ENCODE measurements at places on chromosomes 3 and 15.
A peak's percentile ranks its signal among the peaks of the same experiment; 100 is the strongest.

DNA sequence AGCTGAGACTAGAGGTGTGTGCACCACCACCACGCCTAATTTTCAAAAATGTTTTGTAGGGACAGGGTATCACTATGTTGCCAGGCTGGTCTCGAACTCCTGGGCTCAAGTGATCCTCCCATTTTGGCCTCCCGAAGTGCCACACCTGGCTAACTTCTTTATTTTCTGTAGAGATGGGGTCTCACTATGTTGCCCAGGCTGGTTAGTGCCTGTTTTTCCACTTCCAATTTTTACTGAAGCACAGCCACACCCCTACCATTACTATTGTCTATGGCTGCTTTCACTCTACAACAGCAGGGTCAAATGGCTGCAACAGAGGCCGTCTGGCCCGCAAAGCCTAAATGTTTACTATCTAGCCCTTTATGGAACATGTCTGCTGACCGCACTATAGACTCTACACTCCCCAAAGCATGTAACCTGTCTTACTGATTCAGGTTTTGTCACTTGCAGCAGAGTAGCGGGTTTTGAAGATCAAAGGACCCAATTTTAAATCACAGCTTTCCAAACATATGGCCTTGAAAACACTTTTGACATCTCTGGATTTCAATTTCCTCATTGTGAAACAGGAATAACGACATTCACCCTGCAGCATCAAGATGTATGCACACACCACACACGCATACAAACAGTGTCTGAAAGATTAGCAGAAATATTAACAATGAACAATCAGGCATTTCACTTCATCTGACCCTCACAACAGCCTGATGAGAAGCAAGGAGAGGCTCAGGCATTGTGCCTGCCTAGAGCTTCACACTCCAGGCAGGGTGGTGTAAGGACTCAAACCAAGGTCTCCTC lies 46.1 kb downstream of the SCAP start:
- no peak for DNase-seq

GRCh38 chr3:567488-568185 lies 371.1 kb downstream of the CHL1 start:
- DNase-seq: no peak

GRCh38 chr15:49832511-49832910 lies 211.7 kb downstream of the DTWD1 start:
- peak; percentile 18 for DNase-seq

DNA sequence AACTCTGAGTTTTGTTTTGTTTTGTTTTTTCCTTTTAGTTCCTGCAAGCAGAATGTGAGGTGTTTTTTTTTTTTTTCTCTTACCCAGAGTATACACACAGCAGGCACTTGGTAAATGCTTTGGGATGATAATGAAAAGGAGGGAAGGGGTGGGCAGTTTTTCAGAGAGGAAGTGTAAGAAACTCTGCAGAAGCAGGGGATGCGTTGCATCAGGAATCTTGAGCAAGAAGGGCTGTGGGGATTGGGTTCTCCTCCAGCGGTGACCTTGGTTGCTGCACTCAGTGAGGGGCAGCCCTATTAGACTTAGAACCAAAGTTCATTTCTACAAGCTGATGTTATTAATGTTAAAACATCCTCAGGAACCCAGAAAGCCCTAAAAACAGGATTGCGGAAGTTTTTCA lies 32.2 kb upstream of the TMEM158 start:
- no peak for DNase-seq

- no peak for DNase-seq
Measured at GRCh38 chr3:132817646-132818177, 95.5 kb upstream of the NPHP3 start.

DNA sequence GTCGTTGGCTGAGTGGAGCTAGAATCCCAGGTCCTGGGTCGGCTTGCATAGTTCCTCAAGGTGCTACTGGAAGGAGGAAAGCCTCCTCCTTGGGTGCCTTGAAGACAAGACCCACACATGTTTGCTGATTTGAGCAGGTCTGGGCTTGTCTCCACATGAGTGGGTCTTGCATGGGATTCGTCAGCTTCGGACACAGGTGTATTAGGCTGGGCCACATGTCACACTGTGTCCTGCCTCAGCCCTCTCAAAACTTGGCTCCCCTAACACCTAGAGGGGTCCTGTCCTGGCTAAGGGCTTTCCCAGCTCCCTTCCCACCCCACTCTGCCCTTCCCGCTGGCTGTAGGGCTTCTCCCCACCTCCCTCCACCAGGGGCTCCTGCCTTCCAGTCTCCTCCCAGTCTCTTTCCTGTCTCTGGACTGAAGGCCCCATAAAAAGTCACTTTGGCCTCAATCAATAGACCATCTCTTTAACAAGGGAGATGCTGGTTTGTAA lies 73.0 kb upstream of the ADPGK start:
- DNase-seq: no peak

GRCh38 chr3:29516164-29516563 lies 235.3 kb downstream of the RBMS3 start:
- no peak for DNase-seq

DNA sequence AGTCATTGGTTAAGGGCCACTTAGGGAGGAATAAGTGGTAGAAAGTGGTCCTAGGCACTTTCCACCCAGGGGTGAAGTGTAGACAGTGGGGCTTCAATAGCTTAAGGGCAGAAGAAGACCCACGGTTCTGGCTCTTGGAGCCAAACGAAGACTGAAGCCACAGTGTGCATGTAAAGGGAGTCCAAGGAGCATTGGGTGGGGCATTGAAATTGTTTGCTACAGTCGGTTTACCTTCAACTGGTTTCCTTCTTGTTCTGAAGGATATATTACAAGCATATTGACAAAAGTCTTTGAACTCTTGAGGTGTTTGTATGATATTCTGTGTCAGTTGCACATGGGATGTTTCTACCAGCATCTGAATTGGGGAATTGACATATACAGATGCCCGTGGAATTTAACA lies 166.5 kb upstream of the CTDSPL start:
- no peak for DNase-seq

DNA sequence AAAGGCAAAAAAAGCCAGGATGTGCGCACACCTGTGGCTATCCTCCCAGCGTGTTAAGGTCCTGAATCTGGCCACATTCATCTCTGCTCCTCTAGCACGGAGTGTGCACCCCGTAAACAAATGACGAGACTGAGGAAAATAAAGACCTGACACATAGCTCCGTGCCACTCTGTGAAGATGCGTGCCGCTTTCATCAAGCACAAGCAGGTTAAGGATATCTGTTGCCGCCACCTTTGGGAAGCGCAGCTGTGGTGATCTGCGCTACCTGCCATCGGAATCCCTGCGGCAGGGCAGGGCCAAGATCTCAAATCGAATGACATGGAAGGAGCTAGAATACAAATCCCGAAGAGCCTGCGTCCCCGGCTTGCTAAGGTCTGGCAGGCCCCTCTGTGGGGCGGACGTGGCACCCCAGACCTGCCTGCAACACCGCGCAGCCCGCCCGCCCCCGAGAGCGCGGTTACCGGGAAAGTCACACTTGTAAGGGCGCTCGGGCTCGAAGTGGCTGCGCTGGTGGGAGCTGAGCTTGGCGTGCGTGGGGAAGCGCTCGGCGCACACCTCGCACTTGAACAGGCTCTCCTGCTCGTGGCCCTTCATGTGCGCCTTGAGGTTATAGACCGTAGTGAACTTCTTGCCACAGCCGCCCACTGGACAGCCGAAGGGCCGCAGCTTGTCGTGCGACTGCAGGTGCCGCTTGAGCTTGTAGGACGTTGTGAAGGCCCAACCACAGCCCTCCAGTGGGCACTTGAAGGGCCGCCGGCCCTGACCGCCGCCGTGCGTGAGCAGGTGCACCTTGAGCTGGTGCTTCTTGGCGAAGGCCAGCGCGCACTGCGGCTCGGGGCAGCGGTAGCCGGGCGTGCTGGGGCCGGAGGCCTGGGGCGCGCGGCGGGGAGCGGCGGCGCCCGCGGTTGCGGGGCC lies 936 bp downstream of the ZXDC start:
- peak; percentile 27 for DNase-seq

GRCh38 chr15:89019436-89019835 lies 68.8 kb upstream of the ABHD2 start:
- DNase-seq: no peak

DNA sequence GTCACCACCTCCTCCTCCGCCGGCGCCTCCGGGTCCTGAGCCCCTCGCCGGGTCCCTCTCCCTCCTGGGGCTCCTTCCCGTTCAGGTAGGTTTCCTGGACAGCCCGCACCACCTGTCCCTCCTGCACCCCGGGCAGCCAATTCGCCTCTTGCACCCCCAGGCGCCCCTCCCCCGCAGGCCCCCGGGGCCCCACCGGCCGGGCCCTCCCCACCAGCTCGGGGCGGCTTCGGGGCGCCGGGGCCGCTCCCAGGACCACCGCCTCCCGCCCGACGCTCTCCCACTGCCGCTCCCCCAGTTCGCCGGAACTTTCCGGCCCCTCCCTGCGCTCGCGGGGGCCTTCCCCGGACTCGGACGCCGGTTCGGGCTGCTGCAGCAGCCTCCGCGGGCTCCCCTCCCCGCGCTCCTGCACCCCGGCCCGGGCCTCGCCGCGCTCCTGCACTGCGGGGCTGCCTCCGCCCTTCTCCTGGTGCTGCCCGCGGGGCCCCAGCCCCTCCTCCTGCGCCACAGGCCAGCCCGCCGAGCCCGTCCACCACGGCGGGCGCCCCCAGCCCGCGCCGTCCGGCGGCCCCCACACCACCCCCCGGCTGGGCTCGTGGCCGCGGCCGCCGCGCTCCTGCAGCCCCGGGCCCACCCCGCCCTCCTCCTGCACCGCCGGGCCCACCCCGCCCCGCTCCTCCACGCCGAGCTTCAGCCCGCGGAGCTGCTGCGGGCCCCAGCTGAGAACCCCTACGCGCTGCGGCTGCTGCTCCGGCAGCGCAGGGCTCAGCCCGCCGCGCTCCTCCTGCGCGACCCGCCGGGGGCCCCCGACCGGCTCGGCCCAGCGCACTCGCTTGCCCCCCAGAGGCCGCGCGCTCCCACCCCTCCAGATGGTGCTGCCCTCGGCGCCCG lies 587 bp upstream of the TNK2 start:
- peak; percentile 72 for DNase-seq

DNA sequence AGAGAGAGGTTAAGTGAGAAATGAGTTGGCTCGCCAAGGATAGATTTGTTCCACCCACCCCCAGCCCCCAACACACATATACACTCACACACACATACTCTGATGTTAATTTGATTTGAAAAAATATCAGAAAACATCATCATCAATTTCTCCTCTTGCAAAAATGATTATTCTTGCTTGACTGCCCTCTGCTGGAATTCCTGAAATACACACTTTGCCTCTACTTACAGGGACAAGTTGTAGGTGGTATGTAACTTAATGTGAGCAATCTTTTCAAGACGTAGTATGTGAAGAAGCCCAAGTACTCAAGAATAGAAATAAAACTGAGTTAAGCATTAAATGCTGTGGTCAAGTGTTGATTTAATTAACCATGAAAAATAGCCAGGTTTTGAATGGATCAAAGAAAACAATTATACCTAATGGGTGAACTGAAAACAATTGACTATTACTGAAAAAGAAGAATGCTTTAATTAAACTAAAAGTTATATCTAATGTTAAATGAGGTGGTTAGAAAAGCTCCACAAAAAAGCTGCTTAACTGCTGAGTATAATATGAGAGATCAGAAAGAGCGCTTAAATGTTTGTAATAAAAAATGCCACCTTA lies 46.6 kb upstream of the MDFIC2 start:
- peak; percentile 49 for DNase-seq

DNA sequence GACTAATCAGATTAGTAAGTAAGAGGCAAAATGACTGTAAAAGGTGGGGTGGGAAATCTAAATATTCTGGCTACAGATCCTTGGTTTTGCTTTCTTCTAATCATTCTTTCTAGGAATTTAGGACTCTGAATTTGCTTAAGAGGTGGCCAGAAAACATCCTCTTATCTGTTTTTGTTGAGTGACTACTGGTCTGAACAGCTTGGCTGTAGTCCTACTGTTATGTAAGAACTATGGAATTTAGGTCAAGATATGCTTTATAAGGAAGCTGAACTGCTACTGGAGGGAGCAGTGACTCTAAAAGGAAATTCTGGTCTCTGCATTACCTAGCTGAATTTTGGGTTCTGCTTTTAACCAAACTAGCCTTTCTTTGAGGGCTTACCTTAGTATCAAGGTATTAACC lies 33.5 kb upstream of the CSPG5 start:
- DNase-seq: no peak

DNA sequence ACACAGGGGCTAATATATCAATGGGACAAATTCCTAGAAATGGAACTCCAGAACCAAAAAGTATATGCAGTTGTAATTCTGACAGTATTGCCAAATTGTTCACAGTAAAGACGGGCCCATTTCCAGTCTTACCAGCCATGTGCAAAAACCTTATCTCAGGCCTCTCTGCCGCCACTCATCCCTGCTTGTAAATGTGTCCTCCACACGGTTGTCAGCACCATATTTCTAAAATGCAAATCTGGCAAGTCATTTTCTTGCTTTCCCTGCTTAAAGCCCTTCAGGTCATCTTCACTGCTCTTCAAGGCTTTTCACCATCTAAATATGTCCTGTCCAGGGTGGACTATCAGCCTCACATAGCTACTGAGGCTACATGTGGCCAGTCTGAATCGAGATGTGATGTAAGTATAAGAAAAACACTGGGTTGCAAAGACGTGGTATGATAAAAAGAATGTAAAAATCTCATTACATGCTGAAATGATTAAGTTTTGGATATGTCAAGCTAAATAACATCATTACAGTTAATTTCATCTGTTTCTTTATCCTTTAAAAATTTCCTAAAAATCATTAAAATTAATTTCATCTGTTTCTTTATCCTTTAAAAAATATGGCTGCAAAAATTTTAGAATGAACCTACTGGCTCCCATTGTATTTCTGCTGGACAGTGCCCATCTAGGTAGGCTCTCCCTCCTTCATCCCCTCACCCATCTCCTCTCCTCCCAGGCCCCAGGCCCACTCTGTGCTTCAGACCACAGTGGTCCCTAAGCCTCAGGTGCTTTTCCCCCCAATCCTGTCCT lies 980 bp downstream of the PARP9 start:
- DNase-seq: no peak

- no peak for DNase-seq
Measured at GRCh38 chr3:156533205-156533604, 21.7 kb downstream of the SSR3 start.

DNA sequence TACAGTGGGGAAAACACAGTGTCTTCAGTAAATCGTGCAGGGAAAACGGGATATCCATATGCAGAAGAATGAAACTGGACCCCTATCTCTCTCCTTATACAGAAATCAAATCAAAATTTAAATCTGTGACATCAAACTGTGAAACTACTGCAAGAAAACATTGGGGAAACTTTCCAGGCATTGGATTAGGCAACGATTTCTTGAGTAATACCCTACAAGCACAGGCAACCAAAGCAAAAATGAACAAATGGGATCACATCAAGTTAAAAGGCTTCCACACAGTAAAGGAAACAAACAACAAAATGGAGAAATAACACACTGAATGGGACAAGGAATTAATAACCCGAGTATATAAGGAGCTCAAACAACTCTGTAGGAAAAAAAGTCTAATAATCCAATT lies 165.3 kb downstream of the PLCL2 start:
- no peak for DNase-seq

DNA sequence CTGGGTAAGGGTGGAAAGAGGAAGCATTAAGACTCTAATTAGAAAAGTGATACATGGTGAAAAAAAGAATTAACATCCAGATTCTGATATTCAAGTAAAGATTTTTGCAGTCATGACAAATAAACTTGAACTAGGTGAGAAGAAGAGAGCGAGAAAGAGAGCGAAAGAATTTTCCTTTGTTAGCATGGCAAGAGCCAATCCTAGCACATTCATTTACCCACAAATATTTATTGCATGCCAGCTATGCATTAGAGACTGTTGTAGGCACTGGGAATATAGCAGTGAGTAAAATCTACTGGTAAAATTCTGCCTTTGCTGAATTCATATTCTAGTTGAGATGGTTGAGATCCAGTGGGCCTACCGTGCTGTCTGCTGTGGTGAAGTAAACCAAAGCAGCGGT lies 177.9 kb upstream of the DPH6 start:
- DNase-seq: no peak

- DNase-seq: no peak
Measured at GRCh38 chr15:26075770-26076169, 212.6 kb upstream of the ATP10A start.
